ENCODE measurements at places on chromosomes 13 and 19.

GRCh38 chr19:11251650-11252314 lies 10.5 kb downstream of the DOCK6 start:
- DNase-seq = no peak

DNA sequence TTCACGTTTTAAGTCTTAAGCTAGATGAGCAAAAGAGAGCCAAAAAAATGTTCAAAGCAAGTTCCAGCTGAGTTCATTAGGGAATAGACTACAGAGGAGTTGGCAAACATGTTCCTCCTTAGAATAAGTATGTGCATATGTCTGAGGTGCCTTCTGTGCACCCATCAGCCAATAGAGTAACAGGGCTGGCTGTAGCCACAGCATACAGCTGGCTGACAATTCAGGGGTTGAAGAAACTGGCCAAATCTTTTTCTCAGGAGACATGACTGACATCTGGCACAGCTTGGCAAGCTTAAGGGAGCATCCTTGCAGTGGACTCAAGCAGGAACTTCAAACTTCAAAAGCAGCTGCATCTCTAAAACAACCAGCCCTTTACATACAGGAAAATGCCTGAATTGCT lies 414.8 kb upstream of the PCDH20 start:
- DNase-seq = no peak

GRCh38 chr13:43003010-43003409 lies 11.0 kb upstream of the EPSTI1 start:
- DNase-seq = no peak

DNA sequence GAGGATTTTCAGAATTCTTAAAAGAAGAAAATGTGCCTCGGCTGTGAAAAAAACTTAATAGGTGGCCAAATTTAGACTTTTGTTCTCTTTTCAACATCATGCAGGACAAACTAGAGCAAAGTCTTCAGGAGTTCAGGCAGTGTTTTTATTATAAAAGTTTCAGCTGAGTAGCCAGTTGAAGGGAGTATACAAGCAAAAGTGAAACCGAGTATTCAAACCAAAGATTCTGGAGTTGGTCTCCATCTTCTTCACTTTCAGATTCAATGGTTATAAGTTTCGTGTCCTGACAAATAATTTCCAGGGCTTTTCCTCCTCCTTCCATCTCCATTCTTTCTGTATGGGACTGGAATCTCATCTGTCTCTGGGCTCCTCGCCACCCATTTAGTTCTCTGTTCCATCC lies 379.7 kb downstream of the GPC5 start:
- no peak for DNase-seq

- peak; percentile 77 for DNase-seq
Observed at GRCh38 chr13:49356223-49356622, 87.6 kb downstream of the CAB39L start.

GRCh38 chr19:10621966-10622365 lies 3.4 kb upstream of the SLC44A2 start:
- no peak for DNase-seq

GRCh38 chr13:86760620-86761019 lies 910.6 kb upstream of the SLITRK5 start:
- DNase-seq = no peak

Data from AG09319 (cell line).